ENCODE measurements at places on chromosomes 16 and 17. TPM values are rescaled to one million over a fixed set of nuclear protein-coding genes. Genes with fewer than 3 reads are reported as not detected.

GRCh38 chr16:2046893-2047329 lies 723 bp downstream of the NTHL1 start:
- no peak for DNase-seq

GRCh38 chr17:78173097-78173715 lies 4.8 kb downstream of the SYNGR2 start:
- no peak for DNase-seq

- DNase-seq, result no peak
Observed at GRCh38 chr16:69241926-69242325, 55.0 kb downstream of the SNTB2 start.

- no peak for DNase-seq
Observed at GRCh38 chr17:38912221-38912813, 13.1 kb upstream of the LASP1NB start.

GRCh38 chr17:46958041-46958591 lies 20.9 kb downstream of the RPRML start:
- no peak for DNase-seq

GRCh38 chr17:80260069-80260535 lies 550 bp upstream of the RNF213 start:
- peak; percentile 54 for DNase-seq

DNA sequence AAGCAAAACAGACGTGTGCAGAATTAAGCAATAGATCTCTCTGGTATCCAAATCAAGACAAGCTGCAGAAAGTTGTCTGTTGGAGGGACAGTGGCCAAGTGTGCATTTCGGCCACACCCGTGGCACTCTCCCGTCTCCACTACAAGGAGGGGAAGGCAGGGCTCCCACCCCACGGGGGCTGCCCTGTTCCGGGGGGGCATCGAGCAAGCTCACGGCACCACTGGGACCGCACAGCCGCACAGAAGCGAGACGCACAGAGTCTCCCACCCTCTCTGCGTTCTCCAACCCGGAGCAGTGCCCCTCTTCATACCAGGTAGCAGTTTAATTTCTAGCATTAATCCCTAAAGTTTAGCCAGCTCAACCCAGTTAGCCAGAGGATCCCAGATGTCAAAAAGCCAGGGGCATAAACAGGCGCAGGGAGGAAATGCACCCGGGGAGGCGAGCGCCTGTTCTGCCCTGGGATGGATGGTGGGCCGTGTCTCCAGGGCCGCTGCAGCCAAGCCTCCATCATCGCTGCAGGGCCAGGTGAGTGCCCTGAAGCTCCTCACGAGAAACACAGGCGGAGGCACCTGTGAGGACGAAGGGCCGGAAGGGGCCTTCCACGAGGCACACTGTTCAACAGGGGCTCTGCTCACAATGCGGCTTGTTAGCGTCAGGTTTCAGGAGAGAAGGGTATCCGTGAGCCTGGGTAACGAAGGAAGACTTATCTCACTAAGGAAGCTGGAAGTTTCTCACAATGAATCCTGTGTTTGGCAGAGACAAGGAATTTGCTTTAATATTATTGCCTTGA lies 42.1 kb upstream of the METRNL start:
- no peak for DNase-seq

- DNase-seq, result no peak
Observed at GRCh38 chr16:83913245-83913633, 14.3 kb downstream of the MLYCD start.

- no peak for DNase-seq
Observed at GRCh38 chr16:54822892-54823291, 107.8 kb upstream of the IRX5 start.

DNA sequence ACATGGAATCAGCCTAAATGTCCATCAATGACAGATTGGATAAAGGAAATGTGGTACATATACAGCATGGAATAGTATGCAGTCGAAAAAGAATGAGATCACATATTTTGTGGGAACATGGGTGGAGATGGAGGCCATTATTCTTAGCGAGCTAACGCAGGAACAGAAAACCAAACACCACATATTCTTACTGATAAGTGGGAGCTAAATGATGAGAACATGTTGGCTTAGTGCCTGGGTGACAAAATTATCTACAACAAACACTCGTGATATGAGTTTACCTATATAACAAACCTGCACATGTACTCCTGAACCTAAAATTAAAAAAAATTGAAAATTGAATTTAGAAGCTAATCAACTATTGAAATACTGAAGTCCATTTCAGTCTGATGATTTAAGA lies 6.1 kb downstream of the ANKS4B start:
- no peak for DNase-seq

DNA sequence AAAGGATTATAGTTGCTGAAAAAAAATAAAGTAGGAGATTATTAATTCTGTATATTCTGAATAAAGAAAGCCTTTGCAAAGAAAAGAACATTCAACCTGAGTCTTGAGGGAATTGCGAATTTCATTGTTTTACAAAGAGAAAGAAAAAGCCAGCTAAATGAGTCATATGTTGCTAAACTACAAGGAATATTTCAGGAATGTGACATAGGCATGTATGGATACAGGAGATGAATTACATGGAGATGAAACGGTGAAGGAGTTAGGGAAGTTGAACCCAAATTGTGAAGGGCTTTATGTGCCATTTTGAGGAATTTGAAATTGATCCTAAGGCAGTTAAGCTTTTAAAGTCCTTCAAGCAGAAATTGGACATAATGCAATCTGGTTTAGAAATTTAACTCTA lies 177.3 kb upstream of the RBL2 start:
- no peak for DNase-seq

- peak; percentile 36 for DNase-seq
Observed at GRCh38 chr17:69141431-69142174, at the start of gene ABCA6. Gene ABCA6, minus strand, starts transcription at chr17:69141895. Its CDS starts 1,192 bp downstream, at chr17:69140703.

The TK1 gene
- 253 TPM for total RNA-seq

DNA sequence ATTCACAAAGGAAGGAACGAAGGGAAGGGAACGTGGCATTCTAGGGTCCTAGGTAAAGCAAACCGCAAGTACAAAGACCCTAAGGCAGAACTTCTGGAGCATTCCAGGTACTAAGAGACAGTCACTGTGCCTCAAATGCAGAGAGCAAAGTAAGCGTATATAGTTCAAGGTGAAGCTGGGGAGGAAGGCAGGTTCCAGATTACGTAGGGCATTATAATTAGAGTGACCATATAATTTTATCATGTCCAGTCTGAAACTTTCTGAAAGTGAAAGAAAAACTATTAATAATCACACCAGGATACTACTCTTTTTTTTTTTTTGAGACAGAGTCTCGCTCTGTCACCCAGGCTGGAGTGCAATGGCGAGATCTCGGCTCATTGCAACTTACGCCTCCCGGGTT lies 25.7 kb downstream of the METTL16 start:
- DNase-seq, result no peak

DNA sequence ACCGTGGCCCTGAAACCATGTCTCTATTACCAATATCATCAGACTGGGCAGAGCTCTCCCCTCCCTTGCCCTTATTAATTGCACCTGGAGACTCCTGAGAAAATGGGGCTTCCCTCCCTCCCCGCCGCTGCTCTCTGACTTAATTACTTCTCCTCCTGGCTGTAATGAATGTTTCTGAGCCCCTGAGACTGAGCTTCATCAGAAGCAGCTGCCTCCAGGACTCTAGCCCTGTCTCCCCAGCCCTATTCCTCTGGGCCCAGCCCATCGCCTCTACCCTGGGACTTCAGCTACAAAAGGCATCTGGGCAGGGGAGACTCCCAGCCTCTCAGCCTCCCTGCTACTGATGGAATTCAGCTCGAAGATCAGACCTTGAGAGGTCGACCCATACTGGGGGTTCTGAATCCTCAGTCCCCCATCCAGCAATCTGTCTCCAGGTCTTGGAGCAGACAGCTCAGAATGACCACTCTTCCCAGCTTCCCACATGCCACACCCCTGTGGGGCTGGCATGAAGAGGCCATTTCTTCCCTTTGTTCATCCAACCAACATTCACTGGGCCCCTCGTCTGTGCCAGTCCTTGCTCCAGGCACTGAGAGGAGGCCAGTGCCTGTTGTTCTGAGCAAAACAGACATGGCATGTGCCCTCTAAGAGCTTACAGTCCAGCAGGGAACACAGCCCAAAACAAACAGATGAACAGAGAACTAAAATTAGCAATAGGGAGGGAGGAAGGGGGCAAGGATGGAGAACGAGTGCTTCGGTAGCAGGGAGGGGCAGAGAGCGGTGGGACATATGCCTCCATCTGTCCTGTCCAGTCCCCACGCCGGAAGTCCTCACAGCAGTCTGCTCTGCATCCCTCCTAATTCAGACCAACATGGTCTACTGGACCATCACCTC lies 17.0 kb upstream of the NAGS start:
- DNase-seq, result no peak

- DNase-seq, result no peak
Observed at GRCh38 chr16:6218855-6219254, 1113.8 kb upstream of the RBFOX1 start.

DNA sequence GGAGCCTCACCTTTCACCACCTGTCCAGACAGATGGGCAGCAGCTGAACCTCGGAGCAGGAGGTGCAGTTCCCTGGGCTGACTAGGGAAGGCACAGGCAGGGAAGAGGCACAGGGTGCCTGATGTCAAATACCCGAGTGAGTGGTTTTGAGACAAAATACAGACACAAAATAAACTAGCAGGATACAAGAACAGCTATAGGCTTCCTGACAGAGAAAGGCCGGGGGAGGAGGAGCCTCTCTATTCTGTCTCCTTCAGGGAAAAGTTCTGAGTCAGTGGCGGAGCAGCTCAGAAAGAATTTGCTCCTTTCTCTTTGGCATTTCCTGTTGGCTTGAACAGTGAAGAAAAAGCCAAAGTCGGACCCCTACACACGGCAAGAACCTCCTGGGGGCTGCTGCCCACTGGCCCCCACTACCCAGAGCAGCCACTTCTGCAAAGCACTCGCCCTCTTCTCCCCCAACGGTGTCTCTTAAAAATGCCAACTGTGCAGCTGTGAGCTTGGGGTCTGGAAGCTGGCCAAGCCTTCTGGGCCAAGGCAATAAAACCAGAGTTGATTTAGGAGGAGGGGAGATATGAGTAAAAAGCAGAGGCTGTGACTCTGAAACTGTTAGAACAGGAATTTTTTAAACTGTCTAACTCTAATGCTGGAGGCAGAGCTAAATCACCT lies 14.4 kb upstream of the FAAP100 start:
- DNase-seq, result peak; percentile 83

The RNF157 gene
- 7.8 TPM for total RNA-seq

The CHD9NB gene
- 1.6 TPM for total RNA-seq

DNA sequence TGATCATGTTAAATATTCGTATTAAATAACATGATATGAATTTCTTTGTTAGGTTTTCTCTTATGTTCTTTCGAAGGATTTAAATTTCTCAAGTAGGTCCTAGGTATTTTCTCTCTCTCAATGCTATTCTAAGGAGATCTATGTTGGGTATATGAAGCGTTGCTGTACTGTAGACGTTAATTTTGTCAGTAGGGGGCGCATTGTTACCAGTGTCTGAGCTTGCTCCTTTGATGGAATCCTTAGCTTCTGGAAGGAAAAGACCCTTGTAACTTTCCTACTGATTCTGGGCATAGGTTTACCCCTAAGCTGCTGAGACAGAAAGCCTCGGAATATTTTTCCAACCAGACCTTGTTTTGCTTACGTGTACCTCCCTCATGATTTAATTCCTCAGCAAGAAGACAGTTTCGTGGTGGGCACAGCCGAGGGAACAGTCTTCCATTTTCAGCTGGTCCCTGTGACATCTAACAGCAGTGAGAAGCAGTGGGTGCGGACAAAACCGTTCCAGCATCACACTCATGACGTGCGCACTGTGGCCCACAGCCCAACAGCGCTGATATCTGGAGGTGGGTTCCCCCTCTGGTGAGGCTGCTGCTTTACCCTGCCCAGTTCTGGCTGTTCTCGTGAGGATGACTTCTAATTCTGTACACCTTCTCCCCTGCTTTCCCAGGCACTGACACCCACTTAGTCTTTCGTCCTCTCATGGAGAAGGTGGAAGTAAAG lies 17.9 kb downstream of the UTP4 start:
- peak; percentile 60 for DNase-seq

GRCh38 chr16:52578007-52578828 lies 31.3 kb upstream of the TOX3 start:
- no peak for DNase-seq

DNA sequence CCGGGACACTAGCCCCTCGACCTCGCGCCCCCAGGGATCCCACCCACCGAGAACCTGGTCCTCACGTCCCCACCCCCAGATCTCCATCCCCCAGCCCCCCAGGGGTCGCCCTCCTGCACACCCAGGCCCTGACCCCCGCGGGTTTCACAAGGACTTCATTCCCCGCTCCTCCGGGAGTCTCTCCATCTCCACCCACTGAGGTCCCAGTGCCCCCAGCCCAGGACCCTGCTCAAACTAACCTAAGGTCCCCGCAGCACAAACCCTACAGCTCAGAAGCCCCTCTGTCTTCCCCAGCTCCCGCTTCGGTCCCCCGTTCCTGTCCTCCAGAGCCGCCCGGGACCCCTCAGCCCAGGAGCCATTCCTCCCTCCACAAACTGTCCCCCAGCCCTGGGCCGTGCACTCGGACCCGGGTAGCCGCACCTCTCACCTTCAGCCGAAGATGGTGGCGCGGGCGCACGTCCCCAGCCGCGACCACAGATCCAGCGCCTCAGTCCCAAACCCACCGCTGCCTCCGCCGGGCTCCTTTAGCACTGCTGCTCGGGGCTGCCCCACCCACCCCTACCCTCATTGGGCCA lies at the start of gene MYH10:
TSS of gene MYH10 (minus strand) at position 499 of the 575 bp plus-strand sequence. CDS start 7,479 bp downstream, outside the sequence.
- DNase-seq, result no peak

The FNDC8 gene
- total RNA-seq, result not detected

The MILR1 gene
- total RNA-seq, result 20.3 TPM

The PRSS21 gene
- not detected for total RNA-seq

DNA sequence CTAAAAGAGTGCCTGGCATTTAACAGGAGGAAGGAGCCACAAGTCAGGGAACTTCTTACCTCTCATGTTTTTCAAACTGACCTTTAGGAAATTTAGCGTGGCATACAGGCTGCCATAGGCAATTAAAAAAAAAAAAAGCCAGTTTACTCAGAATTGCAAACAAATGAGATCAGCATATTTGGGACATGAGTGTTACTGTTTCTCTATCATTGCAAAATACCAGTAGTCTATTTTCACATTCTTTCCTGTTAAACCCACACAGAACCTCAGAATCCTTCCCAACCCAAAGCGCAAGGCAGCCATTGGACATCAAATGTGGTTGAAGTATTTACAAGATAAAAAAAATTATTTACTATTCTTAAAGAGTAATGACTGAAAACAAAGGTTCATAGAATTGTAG lies 366.4 kb upstream of the DYNLRB2 start:
- peak; percentile 79 for DNase-seq

DNA sequence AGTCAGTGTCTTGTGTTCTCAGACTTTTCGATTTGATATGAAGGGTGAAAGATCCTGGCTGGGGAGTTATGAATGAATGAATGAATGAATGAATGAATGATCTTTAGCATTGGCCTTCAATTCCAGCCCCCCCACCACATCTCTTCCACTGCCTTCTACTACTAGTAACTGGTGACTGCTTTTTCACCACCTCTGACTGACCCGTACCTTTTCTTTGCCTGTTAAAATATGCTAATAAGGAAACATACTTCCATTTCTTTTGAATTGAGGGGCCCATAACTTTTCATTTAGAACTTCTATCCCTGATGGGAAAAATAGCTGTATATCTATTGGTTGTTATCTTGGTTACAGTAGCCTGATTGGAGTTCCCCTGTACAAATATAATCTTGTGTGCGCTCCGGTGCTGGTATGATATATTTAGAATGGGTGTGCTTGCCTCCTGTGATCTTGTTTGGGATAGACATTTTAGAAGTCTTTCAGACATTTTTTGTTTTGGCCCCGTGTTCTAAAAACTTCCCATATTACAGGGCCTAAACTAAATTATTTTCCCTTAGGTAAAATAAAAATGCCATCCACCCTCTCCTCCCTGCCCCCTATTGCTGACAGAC lies 3.4 kb downstream of the LYRM1 start:
- DNase-seq, result no peak

Data from H4 (cell line).